A549 treated with Mapracorat at 1 μM for 4 hours (cell line): ENCODE measurements at places on chromosomes 7 and 10. TPM values are rescaled to one million over a fixed set of nuclear protein-coding genes. Genes with fewer than 3 reads are reported as not detected.

DOCK1 gene
- 20.1 to 25.5 TPM (median 24.2 TPM) in 5 replicates for total RNA-seq

CPA2 gene
- 0.09 TPM in 1 of 5 replicates, not detected in the others for total RNA-seq

FGFR2 gene
- total RNA-seq, result 0.21 to 0.44 TPM (median 0.33 TPM) in 5 replicates

TFPI2 gene
- 211 to 268 TPM (median 230 TPM) in 5 replicates for total RNA-seq

ASAH2 gene
- total RNA-seq, result 1.2 to 4.0 TPM (median 2.9 TPM) in 5 replicates

EGR2 gene
- 0.33 to 0.76 TPM (median 0.48 TPM) in 5 replicates for total RNA-seq

GPR26 gene
- total RNA-seq, result not detected in 5 replicates

FAM170B gene
- not detected in 5 replicates for total RNA-seq

IDI2 gene
- total RNA-seq, result 0.10 TPM in 1 of 5 replicates, not detected in the others

SPDYE9 gene
- total RNA-seq, result not detected in 5 replicates

SAMD9 gene
- total RNA-seq, result 2.5 to 5.1 TPM (median 4.0 TPM) in 5 replicates

ZNF804B gene
- total RNA-seq, result not detected in 5 replicates

HMX3 gene
- not detected in 5 replicates for total RNA-seq

TRPV5 gene
- total RNA-seq, result not detected in 5 replicates

PDE1C gene
- total RNA-seq, result 2.9 to 4.2 TPM (median 3.6 TPM) in 5 replicates
